ENCODE measurements at places on chromosomes 12 and 14.

GRCh38 chr12:110369992-110370391, 33.5 kb downstream of the ANAPC7 start:
- no peak for DNase-seq

DNA sequence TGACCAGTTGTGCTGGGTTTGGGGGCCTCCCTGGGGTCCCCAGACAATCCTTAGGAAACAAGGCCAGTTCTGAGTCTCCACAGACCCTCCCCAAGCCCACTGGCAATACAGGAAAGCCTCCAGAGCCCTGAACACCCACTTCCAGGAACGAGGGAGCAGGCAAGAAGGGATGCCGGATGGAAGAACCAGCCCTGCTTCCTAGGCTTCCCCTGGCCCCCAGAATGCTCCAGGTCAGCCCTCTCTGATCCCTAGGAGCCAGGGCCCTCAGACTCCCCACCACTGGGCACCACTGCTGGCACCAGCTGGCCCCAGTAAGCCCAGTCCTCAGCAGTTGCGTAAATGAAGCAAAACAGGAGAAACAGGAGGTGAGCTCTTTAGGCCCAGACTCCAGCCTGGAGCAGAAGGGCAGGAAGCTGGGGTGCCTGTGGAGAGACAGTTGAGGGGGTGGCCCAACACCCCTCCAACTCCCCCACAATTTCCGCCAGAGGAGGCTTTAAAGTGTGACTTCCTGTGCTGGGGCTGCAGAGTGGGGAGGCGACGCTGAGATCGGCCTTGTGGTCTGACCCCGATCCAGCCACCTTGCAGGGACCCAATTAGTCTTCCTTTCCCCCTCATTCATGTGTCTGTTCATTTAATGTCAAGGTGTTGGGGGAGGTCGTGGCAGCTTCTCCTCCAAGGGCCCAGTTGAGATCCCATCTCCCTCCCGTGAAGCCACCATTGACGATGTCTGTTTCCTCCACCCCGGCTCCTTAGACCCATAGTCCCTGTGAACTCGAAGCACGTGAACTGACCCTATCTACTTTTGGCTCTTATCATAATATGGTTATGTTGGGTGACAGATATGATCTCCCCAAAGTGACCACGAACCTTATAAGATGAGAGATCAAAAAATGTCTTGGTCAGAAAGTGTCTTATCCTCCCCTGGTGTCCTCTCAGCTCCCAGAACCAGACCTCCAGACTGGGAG, 4.7 kb downstream of the TNFRSF1A start:
- DNase-seq, result no peak

DNA sequence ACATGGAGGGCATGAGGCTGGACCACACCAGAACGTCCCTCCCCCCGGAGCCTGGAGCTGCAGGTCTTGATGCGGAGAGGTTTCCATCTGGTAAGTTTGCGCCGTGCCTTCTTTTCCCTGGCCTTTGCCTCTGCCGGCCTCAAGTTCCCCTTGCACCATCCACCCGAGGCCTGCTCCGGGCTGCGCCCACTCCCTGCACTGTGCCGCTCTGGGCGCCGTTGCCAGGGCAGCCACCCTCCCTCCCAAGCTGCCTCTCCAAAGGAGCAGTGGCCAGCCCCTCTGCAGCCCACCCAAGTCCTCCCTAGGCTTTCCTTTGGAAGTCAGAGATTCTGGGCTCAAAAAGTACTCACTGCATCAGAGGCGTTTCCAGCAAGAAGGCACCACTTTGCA, 46.2 kb upstream of the MEG3 start:
- DNase-seq, result peak; percentile 18

DNA sequence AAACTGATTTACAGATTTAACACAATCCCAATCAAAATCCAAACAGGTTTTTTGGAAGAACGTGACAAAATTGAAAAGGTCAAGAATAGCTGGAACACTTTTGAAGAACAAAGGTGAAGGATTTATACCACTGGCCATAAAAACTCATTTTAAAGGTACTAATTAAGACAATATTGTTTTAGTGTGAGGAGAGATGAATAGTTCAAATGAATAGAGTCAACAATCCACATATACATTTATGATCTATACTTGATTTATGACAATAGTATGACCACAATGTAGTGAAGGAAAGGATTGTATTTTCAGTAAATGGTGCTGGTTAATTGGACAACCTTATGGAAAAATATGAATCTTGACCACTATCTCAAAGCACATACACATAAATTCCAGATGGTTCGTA, 29.3 kb downstream of the CCDC175 start:
- DNase-seq, result no peak

DNA sequence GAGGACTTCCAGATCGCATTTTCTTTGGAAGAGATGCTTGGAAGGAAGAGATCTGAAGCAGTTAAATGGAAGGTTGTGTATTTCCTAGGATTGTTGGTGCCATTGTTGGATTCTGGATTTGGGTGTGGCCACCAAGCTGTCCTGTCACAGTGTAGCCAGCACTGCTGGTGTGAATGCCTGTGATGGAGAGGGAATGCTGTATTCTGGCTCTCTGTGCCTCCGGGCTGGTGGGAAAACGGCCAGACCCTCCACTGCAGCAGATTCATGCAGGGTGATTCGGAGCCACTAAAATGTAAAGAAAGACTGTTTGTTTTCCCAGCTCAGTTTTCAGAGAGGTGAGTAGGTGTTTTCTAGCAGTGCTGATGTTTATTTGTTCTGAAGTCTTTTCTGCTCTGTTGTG, 30.7 kb upstream of the MANSC4 start:
- DNase-seq, result no peak

GRCh38 chr12:89710873-89711750, 2.5 kb upstream of the ATP2B1 start:
- no peak for DNase-seq

- DNase-seq, result no peak
These were observed 321 bp upstream of the USP30 start for GRCh38 chr12:109052097-109052413.

GRCh38 chr14:69260861-69261564, 1.1 kb downstream of the GALNT16 start:
- peak; percentile 75 for DNase-seq

DNA sequence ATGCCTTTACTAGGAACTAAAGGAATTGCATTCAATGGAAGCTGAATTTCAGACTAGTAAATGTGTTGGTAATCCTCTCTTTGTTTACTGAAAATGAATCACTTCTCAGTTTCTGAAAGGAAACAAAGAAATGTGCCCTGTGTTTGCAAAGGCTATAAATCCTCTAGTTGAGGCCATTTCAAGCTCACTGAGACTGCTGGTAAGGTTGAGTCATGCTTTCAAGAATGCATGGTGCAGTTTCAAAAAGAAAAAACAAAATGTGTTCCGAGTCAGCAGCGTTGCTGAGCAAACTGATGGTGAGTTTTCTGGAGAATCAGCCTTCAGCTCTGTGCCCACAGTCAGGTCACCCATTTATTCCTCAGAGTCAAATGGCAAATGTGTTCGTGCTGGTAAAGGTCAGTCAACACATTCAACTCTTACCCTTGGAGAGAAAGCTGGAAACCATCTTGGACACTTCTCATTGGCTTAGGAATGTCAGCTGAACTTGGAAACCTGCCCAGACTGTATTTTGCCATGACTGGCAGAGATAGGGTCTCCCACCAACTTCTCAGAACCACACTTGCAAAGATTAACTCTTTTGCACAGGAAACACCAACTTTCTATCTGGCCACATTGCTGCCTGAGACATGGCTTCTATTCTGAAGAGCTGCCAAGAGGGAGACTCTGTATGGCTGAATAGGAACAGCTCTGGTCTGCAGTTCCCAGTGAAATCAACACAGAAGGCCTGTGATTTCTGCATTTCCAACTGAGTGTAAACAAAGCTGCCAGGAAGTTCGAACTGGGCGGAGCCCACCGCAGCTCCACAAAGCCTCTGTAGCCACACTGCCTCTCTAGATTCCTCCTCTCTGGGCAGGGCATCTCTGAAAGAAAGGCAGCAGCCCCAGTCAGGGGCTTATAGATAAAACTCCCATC, 484.4 kb downstream of the ATP23 start:
- DNase-seq, result peak; percentile 83

DNA sequence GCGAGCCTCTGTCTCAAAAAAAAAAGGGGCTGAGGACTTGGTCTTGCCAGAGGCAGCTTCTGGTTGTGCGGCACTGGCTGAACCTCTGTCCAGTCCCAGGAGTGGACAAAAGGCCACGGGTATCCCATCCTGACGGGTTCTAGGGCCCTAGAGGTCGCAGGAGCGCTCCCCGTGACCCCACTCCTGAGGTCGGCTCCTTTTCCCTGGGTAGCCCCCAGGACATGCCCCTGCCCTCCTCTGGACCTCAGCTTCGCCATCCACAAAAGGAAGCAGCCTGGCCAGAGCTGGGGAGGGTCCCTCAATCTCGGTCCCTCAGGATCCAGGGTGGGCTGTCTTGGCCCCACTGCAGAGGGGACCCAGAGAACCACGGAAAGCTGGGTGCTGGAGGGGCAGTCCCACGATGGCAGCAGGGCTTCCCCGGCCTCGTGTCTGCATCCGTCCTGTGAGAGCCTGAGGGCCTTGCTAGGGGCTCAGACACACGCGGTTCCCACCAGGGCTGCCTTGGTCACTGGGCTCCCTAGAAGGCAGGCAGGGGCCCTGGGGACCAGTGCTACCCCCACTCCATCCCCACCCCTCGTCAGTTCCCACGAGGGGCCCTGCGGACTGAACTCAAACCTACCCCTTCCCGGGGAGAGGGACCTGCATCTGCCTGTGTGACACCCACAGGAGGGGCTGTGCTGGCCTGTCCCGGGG, 31.1 kb downstream of the ASCL4 start:
- no peak for DNase-seq

Measured in H9 (cell line).